Right cardiac atrium (tissue), 5 donors: ENCODE measurements at places on chromosomes 12 and 14.

DNA sequence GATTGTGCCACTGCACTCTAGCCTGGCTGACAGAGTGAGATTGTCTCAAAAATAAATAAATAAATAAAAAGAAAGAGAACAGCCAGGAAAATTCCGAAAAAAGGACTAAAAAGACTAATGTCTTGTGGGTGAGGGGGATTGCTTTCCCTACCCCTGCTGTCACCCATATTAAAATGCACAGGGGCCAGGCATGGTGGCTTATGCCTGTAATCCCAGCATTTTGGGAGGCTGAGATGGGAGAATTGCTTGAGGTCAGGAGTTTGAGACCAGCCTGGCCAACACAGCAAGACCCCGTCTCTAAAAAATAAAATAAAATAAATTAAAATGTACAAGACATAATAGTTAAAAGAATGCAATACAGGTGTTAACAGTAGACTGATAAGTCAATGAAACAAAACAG, 6.1 kb downstream of the DHRS1 start:
- no peak for DNase-seq

DNA sequence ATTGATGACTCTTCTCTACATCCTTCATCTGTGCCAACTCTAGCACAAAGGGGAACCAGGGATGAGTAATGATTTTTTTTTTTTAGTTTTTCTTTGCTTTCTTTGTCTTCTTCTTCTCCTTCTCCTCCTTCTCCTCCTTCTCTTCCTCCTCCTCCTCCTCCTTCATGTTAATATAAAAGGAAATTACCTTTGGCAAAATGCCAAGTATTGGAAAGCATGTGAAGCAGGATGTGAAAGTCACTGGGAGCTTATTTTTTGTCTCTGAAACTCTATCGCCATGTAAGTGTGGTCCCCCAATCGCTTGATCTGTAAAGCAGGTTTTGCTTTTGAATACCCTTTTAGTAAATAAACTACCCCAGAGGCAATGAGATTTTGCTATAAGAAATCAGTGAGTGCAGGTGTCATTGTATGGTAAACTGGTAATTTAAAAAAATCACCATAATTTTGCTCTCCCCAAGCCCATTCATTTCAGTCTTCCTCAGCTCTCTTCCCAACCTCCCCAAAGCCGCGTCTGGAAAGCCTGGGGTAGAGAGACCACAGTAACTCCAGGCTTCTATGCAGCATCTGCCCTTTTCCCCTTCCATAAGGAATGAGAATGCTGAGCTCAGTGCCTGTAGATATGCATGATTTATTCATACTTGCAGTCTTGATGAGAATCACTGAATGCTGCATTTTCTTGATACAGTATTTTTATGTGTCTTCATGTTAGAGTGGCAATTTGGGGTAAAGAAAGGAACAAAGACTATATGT, 388.7 kb downstream of the TMEM117 start:
- no peak for DNase-seq

DNA sequence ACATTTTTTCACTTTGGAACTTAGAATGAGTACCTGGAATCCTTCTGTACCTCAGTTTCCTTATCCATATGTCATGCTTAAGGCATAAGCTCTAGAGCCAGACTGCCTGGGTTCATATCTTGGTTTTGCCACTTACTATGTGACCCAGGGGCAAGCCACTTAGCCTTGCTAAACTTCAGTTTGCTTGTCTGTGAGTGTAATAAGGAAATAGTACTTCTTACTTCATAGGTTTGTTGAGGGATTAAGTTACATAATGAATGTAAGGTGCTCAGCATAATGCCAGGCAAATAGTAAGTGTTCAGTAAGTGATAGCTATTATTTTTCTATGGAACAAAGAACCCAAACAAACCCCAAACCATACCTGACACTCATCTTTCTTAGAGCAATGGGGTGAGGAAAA, 225.1 kb downstream of the BCAT1 start:
- DNase-seq = no peak

DNA sequence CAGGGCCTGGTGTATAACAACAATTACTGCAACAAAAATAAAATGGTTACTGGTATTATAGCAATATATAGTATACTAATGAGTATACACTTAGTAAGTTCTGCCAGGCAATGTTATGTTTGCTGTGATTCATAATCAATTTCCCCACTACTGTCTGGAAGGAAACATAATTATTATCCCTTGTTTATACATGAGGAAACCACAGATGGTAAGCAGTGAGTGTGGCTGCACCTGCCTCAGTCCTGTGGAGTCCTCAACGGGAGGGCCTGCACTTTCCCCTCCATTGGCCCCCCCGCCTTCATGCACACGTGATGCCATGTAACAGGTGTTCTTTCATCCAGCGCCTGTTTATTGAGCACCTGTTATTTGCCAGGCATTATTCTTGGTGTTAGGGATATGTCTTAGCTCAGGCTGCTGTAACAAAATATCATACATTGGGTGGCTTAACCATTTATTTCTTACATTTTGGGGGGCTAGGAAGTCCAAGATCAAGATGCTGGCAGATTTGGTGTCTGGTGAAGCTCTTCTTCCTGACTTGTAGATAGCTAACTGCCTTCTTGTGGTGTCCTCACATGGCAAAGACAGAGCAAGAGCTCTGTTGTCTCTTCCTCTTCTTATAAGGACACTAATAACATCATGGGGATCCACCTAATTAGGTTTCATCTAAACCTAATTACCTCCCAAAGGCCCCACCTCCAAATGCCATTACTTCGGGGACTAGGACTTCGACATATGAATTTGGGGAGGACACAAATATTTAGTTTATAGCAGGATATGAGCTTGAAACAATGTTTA, 59.5 kb upstream of the CHGA start:
- DNase-seq = no peak

DNA sequence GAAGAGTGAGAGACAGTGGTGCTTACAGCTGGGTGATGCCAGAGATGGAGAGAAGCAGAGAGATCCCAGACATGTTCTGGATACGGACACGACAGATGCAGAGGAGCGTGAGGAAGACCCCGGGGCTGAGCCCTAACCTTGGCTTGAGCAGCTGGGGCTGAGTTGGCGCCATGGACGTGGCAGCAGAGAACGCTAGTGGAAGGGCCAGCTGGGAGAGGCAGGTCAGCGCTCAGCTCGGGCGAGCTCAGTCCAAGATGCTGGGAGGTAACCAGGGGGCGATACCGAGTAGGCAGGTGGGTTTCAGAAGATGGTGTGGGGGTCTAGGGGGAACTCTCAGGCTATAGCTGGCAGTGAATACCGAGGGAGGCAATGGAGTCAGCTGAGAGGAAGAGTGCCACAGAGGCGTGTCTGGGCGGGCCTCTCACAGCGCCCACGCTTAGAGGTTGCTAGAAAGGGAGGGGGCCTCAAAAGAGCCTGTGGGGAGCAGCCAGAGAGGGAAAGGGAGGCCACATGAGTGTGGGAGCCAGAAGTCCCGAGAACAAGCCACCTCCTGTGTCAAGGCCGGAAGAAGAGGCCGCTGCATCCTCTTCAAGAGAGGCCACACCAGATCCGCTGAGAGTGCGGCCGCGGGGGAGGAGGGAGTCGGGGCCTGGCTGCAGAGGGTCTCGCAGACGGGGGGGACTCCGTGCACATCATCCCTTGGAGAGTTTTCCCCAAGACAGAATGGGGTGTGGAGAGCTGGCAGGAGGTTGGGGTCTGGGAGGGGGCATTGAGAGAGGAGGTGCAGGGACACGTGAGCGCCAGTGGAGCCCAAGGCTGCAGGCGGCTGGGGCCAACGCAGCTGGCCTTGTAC, 57.0 kb upstream of the DIO3 start:
- DNase-seq = peak; percentile 37

DNA sequence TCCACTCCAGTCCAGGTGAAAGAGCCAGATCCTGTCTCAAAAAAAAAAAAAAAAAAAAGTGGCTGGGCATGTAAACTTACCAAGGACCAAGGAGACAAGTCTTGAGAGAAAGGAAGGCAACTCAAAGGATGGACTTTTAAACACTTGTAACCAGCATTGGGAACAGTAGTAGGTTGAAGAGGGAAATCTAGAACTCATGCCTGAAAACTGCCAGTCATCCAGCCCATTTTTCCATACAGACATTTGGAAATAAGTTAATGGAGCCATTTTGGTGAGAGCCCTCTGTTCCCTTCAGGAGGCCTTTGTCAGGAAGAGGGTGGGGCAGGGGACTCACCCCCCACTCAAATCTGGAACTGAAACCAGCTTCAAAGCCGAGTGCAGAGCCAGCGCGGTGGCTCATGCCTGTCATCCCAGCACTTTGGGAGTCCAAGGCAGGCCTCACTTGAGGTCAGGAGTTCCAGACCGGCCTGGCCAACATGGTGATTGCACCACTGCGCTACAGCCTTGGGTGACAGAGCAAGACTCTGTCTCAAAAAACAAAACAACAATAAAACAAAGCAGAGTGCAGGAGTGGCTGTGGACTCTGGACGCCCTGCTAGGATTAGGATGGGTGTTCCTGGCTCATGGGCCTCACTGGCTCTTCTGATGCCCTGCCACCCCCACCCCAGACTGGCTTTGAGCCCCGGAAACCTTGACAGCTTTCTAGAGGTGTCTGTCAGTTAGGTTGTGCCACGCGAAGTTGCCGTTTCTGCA, 1.6 kb upstream of the MLXIP start:
- DNase-seq = no peak

GRCh38 chr12:119020406-119021360, 39.3 kb downstream of the SRRM4 start:
- DNase-seq = peak; percentile 79
